GM12865 (cell line): ENCODE measurements at places on chromosomes 2 and 18.

- DNase-seq, result no peak
Measured at GRCh38 chr2:226637383-226637782, 162.2 kb downstream of the IRS1 start.

- DNase-seq, result no peak
Measured at GRCh38 chr2:204437408-204437807, 107.9 kb upstream of the PARD3B start.

DNA sequence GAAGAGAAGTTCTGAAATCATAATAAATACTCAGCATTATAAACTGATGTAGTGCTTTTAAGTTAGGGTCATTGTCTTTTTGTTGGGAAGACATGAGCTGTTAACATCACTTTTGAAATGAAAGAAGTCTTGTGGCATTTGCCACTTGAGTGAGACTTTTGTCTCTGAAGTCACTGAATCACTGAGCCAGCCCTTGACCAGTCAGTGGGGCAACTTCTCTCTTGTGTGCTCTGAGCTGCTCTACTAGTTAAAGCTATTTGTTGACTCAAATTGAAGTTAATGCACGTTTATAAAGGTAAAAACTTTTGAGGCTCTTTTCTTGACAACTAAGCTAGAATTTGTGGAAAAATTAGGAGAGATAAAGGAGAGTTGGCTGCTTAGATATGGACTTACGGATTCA, 6.7 kb downstream of the WDR43 start:
- DNase-seq, result peak; percentile 9

GRCh38 chr2:79981316-79981715, 323.2 kb downstream of the LRRTM1 start:
- no peak for DNase-seq

DNA sequence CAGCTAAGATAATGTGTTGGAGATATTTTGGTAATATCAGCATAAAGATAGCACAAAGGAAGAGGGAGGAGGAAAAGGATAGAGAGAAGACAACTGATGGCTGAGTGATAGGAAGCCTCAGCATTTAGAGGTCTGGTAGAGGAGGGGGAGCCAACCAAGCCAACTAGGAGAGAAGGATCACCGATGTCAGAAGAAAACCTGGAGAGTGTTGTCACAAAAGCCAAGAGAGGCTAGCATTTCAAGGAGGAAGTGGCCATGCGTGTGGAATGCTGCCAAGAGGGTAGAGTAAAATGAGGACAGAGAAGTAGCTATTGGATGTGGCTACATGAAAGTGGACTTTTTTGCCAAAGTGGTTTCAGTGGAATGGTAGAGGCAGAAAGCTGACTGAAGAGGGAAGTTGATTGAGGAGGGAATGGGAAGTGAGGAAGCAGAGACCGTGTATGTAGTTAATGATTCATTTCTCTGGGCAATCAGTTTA, 34.3 kb downstream of the LCLAT1 start:
- no peak for DNase-seq

- DNase-seq, result peak; percentile 34
Measured at GRCh38 chr18:51135795-51136194, 61.7 kb downstream of the MEX3C start.

GRCh38 chr18:26574958-26575864, 26.9 kb upstream of the KCTD1 start:
- peak; percentile 19 for DNase-seq

- DNase-seq, result no peak
Measured at GRCh38 chr2:144469798-144470197, 50.1 kb downstream of the ZEB2 start.

DNA sequence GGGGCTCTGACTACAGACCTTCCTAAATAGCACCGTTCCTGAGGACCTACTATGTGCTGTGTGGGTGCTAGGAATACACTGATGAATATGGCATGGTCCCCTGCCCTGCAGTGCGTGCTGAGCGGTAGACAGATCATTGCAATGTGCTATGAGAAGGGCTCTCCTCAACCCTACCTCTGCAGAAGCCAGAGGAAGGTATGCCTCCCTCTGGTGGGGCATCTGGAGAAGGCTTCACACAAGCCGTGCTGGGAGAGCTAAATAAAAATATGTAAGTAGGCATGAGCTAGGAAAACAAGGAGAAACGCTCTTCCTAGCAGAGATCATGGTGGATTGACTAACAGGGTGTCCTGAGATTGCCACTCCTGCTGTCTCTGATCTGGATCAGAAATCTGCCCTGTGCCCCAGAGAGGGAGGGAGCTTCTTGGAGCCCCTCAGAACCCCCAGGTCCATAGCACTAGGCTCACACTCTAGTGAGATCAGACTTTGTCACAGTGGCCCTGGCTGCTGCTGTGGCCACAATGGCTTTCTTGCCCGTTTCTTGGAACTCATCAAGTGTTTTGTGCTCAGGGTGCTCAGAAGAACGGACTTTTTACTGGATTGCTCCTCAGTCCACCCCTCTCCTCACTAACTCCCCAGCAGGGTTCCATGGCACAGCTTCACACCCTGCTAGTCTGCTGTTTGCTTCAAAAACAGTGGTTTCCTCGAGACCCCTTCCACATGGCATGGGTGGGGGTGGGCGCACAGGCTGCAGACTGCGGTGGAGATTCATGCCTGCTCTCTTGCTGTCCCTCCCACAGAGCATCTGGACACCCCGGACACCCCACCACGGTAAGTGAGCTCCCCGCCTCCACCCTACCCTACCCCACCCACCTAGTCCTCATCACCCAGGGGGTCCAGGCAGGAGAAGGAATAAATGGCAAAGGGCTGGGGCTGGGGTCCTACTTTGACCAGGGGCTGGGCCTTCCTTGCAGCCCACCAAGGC, 14.2 kb downstream of the SIGLEC15 start:
- peak; percentile 47 for DNase-seq

DNA sequence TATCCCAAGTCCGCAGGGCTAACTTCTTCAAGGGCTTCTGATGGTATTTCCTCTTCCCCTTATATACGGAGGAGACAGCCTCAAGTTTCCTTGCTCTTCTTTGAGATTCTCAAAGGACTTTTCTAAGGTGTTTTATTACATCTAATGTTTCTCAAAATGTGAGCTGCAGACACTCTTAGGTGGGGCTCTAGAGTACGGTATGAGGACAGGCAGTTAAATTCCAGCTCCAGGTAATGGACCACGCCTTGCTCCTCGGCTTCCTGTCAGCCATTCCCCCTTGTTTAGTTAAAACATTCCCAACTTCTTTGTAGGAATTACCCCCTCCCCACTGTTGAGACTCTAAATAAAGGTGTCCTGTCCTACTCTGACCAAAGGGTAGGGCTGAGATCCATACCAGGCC, 131.9 kb downstream of the IRS1 start:
- DNase-seq, result no peak

- DNase-seq, result no peak
Measured at GRCh38 chr2:107633580-107634147, 193.0 kb upstream of the RGPD4 start.

GRCh38 chr2:112293636-112294401, 18.4 kb downstream of the ZC3H6 start:
- no peak for DNase-seq

DNA sequence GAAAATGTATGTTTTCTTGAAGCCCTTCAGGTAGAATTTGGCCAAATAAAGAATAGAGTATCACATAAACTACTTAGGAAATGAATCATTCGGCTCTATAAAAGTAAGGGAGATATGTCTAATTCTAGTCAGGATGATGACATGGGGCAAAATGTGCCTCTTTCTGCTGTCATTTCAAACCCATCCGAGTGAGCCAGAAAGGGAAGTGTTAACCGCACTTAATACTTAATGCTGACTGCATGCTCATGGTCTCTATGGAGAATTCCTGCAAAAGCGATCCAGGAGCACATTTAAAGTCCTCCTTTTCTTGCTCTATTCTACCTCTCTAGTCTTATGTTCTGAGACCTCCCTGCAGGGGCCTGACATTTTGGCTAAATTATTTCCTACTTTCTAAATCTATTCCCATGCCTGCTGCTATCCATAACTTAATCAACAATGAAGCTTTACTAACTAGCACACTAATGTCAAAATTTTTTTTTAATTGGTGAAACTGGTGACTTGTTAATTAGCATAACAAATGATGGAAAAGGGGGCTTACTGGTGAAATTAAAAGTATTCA, 127.4 kb downstream of the CDC42EP3 start:
- peak; percentile 75 for DNase-seq

GRCh38 chr2:176729706-176730569, 460.7 kb downstream of the MTX2 start:
- DNase-seq, result no peak

- DNase-seq, result no peak
Measured at GRCh38 chr2:236796236-236796635, 226.6 kb downstream of the ACKR3 start.

GRCh38 chr2:102193074-102193473, 6.3 kb downstream of the IL1RL2 start:
- no peak for DNase-seq

GRCh38 chr2:36525245-36525644, 72.7 kb downstream of the FEZ2 start:
- DNase-seq, result no peak

- no peak for DNase-seq
Measured at GRCh38 chr2:47616506-47616905, 166.4 kb upstream of the MSH6 start.

- no peak for DNase-seq
Measured at GRCh38 chr2:58336416-58336815, 95.3 kb upstream of the FANCL start.

DNA sequence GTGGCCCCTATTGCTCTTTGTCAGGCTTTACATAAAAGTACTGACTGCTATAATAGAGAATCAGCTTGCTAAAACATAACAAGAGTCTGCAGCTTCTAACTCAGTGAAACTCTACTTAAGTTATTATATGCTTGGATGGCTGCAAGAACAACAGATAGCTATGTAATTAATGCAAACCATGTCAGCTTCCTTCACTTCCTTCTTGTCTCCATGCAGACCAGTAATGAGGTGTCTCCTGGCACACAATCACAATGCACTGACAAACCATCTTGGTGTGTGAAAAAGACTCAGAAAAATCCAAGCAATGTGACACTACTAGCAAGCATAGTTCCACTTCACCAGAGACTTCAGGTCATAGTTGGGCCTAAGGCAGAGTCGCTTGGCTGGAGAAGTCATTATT, 2068.9 kb upstream of the PIK3C3 start:
- DNase-seq, result no peak
